Aorta (tissue), 5 donors: ENCODE measurements at places on chromosomes 3 and 15. TPM values are rescaled to one million over a fixed set of nuclear protein-coding genes. Genes with fewer than 3 reads are reported as not detected.

The LRRC31 gene
- polyA plus RNA-seq: 6.1 TPM

DNA sequence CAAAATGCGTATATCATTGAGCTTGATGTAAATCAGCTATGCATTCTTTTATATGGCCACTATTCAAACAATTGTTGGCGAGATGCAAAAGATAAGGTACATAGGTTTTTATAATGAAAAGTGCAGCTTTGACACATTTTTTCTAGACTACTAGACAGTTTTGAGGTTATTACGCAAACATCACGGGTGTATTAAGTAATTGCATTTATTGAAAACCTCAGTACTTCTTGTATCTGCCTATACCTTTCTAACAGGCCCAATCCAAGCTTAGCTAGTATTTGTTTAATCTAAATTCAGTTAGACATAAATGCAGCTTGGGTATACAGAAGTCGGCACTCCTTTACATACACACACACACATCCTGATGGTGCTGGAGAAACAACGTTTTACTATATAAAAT lies 2.7 kb downstream of the SPESP1 start:
- no peak for DNase-seq

GRCh38 chr3:52197499-52197841 lies 490 bp upstream of the ALAS1 start:
- DNase-seq: no peak

The ARPIN gene
- 9.8 TPM for polyA plus RNA-seq

DNA sequence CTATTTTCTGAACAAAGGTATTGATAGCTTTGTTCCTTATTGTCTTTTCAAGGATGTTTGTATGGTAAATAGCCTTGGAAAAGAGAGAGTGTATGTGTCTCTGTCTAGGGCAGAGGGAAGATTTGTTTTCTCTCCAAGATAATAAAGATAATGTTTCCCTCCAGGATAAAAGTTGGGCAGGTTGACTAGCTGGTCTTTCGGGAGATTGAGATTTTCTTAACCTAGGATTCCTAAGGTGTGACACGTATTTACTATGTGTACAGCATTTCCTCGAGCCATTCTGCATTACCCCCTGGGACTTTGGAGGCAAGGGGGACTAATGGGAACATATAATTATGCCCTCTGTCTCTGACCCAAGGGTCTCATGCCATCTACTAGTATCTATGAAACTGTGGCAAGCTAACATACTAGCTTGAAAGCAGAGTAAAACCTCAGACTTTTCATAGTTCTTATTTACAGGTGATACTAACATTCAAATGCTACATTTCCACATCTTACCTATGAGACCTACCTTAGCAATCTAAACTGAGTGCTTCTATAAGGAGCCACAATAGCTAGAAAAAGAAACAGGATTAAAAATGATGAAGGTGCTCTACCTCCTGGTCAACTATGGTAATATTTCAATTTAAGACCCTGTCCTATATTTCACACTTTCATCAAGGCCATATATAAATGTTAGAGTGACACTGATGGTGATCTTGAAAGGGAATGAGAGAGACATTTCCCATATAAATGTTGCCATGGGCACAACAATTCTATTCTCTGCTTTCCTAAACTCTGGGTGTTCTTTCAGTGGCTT lies 252.9 kb upstream of the CBLB start:
- DNase-seq: no peak

GRCh38 chr3:141386611-141387111 lies 18.4 kb downstream of the ZBTB38 start:
- no peak for DNase-seq

DNA sequence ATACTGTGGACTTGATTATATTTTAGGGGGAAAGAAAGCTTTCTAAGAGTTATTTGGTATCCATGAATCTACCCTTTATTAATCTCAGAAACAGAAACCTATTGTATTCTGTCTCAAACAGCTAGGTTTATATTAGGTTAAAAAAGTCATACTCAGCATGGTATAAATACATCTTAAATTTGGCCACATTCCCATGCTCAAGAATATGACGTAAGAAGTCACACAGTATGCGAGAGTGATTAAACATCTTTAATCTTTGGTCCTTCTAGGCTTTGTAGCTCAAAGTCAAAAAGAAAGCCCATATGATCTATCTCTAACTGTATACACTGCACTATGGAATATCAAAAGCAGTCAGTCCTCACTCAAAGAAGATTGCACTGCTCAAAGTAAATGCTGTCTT lies 131.4 kb downstream of the EPHA3 start:
- no peak for DNase-seq

- DNase-seq: no peak
Observed at GRCh38 chr3:133393204-133393603, 6.7 kb upstream of the BFSP2 start.

- DNase-seq: no peak
Observed at GRCh38 chr3:129352045-129352444, 73.4 kb downstream of the HMCES start.

The HTR3E gene
- not detected for polyA plus RNA-seq
